ENCODE measurements at places on chromosomes 5 and 9. TPM values are rescaled to one million over a fixed set of nuclear protein-coding genes. Genes with fewer than 3 reads are reported as not detected.

GRCh38 chr9:131618071-131618479, 72.8 kb downstream of the PRRT1B start:
- DNase-seq = peak; percentile 78

The CDH18 gene
- not detected for total RNA-seq

DNA sequence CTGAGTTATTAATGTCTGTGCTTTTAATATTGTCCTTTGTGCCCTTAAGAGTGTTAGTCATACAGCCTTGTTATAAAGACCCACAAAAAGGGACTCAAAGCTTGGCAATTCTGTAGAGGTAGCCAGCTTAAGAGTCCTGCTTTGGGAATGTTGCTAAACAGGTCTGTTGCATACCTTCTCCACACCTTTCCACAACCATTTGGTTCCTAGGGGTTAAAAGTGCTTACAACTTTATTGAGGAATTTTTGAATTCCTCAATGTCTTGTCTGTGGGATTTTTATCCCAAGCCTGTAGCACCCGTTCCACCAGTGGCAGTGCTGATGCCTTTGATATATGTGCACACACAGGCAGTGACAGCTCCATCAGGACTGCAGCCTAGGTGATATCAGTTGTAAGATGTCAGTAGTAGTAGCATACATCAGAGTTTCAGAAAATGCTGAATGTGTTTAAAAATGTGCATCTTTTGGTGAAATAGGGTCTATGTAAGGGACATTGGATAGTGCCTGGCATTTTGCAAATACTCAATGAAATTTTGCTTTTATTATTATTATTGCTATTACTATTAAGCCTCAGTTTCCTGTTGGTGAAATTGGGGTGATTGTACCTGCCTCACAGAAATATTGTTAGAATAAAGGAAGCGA, 68.5 kb downstream of the WWC1 start:
- DNase-seq = no peak

DNA sequence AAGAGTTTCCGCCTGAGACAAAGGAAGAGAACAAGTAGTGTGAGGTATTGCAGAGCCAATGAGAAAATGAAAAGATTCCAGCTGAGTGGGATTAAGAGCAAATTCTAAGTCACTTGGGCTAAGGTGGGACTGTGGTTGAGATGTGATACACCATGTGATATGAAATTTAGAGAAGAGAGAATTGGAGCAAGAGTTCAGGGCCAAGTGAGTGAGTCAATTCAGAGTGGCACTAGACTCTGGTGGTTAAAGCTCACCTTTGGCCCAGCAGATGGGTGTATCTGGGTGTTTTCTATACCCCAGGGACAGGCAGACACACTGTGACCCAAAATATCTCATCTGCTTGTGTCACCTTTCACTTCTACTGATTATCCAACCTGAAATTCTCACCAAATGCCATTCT, 368.1 kb downstream of the KCNN2 start:
- DNase-seq = no peak

DNA sequence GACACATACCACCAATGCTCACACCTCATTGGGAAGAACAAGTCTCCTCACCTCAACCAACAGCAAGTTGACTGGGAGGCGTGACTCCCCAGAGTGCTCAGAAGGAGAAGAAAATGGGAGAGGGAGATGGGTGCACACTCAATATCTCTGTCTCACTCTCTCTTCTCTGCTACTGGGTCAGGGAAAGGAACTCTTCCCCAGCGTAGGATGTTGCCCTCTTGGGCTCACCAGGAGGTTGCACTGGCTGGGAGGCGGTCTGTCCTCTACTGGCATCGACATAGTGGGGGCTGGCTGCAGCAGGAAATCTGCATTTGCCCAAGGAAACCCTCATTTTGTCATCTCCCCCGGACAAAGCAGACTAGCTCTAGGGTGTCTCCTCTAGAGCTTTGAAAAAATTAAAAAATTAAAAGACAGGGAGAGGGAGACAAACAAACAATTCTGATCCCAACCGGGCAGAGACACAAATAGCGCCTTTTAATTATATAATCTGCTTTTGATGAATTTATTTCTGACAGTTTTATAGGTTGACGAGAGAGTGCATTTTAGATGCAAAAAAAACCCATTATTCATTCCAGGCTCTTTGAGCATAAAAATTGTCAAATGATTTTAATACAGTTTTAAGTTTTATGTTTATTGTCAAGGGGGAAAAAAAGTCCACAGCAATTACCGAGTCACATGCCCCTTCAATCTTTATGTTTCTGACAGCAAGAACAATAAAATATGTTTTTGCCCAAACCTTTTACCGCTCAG, 179.3 kb upstream of the MVB12B start:
- DNase-seq = no peak

GRCh38 chr9:85408494-85408893, 333.3 kb downstream of the AGTPBP1 start:
- no peak for DNase-seq

DNA sequence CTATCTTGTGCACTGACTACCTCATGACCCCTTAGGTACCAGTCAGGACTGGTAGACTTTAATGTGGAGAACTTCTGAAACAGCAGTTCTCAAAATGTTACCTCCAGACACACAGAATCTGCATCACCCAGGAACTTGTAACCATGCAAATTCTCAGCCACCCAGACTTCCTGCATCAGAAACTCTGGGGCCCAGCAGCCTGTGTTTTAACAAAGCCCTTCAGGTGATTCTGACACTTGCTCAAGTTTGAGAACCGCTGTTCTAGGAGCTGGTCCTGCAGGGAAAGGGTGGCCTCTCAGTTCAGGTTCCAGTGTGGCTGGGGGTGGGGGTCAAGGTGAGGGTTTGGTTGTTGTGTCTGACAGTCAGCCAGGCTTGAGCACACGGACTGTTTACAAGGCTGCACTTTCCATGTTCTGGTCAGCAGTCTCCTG, 28.4 kb downstream of the ZFP62 start:
- no peak for DNase-seq

GRCh38 chr9:82117026-82117811, 128.6 kb downstream of the SPATA31D1 start:
- no peak for DNase-seq

The GFI1B gene
- not detected for total RNA-seq

Measured in right atrium auricular region (tissue), 2 donors.